ENCODE measurements at places on chromosomes 11 and 22.

- DNase-seq, result no peak
Measured at GRCh38 chr22:33300165-33300564, 242.0 kb upstream of the SYN3 start.

DNA sequence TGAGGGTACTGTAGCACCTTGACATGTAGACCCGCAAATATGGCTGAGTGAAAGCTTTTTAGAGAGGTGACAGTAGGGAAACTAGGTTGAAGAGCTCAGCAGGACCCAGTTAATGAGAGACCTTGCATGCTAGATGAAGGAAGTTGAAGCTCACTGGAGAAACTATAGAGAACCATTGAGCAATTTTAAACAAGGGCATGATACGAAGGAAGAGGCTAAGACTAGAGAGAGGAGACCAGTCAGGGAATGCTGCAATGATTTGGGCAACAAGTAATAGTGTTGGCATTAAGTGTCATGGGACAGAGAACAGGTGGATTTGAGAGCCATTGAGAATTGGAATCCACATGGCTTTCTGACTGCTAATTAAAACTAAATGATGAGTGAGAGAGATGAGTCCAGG lies 4.1 kb downstream of the OLFML1 start:
- DNase-seq, result no peak

DNA sequence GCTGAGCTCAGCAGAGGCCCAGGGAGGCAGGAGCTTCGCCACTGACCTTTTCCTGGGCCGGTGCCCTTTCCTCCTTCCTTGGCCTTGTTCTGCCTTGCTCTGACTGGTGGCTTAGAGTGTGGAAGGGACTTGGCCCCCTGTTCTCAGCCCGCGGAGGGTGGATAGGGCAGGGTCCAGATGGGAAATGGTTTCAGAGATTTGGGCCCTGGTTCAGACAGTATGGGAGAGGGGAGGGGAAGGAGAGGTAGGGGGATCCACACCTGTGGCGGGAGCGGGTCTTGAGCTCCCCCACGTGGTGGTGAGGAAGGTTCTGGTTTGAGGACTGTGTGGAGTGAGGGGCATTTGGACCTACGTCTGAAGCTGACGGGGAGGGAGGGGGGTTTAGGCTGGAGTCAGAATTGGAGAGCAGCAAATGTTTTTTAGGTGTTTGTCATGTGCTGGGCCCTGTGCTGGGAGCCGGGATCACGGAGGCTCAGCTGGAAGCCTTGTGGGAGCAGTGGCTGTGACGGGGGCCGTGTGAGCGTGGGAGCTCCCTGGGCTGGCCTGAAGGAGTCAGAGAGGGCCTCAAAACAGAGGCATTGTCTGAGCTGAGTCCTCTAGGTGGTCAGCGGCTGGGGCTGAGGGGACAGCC lies 27.2 kb downstream of the SHANK3 start:
- DNase-seq, result peak; percentile 58

DNA sequence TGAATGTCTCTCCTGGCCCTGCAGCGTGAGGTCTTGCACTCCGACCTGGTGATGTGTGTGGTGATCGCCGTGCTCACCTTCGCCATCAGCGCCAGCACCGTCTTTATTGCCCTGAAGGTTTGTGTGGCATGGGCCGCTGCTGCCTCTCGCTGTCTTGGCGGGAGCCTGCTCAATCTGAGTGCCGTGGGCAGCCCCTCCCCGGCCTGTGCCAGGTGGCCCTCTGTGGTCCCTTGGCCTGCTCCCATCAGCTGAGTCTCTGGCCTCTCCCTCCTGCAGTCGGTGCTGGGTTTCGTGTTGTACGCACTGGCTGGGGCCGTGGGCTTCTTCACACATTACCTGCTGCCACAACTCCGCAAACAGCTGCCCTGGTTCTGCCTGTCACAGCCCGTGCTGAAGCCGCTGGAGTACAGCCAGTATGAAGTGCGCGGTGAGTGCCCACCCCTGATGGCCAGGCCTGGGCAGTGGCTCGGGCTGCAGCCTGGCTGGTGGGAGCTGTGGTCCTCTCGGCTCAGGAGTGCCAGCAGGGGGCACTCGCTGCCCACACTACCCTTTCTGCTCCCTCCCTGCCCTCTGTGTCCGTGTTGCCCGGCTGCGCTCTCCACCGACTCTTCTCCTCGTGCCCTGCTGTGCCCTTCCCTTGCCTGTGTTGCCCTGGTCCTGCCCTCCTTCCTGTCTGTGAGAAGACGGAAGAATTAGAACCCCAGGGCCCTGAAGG lies 10.2 kb downstream of the PCNX3 start:
- peak; percentile 61 for DNase-seq

DNA sequence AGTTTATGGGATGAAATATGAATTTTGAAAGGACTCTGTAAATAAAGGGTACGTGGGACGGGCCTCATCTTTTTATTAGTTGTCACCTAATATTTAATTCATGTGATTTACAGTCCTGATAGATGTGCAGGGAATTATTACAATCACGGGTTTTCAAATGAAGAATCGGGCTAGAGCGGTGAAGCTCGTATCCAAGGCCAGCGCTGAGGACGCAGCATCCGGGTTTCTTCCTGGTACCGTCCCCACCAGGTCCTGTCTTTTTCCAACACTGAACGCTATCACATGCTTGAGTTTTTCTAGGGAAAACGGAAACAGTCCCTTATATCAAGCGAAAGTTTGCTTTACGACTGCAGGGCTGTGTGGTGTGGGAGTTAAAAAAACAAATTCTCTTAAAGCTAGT lies 787 bp downstream of the SMDT1 start:
- DNase-seq, result no peak

DNA sequence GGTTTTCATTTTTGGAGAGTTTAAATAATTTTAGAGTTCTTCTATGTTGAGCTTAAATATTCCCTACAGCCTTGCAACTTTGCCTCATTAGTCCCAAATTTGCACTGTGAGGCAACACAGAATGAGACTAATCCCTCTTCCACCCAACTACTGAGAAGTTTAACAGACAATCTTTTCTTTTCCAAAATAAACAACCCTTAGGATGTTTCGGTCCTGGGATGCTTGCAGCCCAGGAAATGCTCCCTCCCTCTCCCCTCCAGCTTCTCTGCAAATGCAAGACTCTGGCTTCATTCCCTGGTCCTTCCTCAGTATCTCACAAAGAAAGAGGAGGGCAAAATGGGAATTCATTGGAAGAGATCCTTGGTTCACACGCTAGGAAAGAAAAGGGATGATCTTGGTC lies 222.5 kb downstream of the ST3GAL4 start:
- no peak for DNase-seq

GRCh38 chr11:35826949-35827348 lies 116.9 kb upstream of the LDLRAD3 start:
- no peak for DNase-seq

DNA sequence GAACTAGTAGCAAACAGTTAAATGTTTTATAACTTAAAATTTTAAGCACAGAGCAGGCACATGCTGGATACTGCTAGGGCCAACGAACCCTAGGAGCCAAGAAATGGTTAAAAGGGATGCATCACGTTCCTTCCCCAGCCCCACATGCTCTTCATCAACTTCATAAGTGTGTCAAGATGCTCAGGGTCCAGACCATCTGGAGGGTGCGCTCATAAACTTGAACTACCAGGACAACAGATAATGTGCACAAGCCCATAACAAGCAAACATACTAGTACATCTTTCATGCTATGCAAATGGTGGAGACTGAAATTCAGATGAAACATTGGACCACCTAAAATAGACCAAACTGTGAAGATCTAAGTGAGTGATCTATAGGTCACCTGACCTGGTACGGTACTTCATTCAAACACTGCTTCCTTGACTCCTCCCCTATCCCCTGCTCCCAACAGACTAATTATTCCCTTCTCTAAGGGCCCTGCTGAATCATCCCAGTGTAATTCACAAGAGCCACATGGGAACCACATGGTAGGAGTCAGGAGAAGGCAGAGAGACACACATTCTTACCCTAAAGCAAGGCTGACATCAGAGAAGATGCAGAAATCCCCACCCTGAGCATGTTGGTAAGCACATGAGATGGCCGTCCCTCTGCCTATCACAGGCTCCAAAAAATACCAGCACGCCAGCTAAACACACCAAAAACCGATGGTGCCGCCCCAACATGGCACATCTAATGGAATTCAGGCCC lies 83.9 kb downstream of the ETS1 start:
- no peak for DNase-seq

Data from H9 (cell line).